Right lung (tissue), 10 donors: ENCODE measurements at places on chromosomes 6 and 20. TPM values are rescaled to one million over a fixed set of nuclear protein-coding genes. Genes with fewer than 3 reads are reported as not detected.

The LRRC73 gene
- polyA plus RNA-seq, result 0.20 TPM

The SLC17A9 gene
- 4.5 TPM for polyA plus RNA-seq

The UNC5CL gene
- polyA plus RNA-seq, result 3.2 TPM

The NAPB gene
- polyA plus RNA-seq, result 17.9 TPM

The XRN2 gene
- 69.5 TPM for polyA plus RNA-seq

The SAMD5 gene
- polyA plus RNA-seq, result 27.4 TPM

The HTR1E gene
- polyA plus RNA-seq, result 0.59 TPM

GRCh38 chr20:45336530-45337366 is 11.5 kb downstream of the SDC4 start:
- DNase-seq, result no peak

DNA sequence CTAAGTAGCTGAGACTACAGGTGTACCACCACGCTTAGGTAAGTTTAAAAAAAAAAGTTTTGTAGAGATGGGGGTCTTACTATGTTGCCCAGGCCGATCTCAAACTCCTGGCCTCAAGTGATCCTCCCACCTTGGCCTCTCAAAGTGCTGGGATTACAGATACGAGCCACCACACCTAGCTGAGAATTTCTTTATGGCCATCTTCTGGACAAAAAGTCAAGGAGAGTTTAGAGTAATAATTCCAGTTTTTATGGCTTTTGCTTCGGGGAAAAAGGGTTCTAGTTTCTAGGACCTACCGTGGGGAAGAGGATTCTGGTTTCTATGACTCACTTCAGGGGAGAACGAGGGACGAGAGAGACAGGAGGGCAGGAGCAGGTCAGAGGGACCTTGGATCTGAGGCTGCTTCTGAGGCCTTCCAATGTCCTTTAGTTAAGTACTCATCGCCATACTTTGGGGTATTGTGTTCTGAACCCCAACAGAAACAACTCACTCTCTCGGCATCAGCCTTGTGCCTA is 69.3 kb upstream of the IER3 start:
- DNase-seq, result no peak

DNA sequence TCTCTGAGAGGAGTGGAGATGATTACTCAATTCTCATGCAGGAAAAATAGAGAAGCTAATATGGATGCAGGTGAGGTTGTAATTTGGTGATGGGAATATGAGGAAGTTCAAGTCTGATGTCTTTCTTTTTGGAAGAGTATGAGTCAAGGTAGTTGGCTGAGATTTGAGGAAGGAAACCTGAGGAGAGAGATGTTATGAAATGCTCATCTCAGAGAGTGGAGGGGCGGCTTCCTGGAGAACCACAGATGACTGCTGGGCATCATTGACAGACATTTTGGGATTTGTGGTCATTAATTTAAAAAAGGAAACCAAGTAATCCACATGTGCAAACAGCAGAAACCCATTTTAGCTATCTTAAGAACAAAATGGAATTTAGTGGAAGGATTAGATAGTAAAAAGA is 72.5 kb upstream of the UST start:
- DNase-seq, result no peak

DNA sequence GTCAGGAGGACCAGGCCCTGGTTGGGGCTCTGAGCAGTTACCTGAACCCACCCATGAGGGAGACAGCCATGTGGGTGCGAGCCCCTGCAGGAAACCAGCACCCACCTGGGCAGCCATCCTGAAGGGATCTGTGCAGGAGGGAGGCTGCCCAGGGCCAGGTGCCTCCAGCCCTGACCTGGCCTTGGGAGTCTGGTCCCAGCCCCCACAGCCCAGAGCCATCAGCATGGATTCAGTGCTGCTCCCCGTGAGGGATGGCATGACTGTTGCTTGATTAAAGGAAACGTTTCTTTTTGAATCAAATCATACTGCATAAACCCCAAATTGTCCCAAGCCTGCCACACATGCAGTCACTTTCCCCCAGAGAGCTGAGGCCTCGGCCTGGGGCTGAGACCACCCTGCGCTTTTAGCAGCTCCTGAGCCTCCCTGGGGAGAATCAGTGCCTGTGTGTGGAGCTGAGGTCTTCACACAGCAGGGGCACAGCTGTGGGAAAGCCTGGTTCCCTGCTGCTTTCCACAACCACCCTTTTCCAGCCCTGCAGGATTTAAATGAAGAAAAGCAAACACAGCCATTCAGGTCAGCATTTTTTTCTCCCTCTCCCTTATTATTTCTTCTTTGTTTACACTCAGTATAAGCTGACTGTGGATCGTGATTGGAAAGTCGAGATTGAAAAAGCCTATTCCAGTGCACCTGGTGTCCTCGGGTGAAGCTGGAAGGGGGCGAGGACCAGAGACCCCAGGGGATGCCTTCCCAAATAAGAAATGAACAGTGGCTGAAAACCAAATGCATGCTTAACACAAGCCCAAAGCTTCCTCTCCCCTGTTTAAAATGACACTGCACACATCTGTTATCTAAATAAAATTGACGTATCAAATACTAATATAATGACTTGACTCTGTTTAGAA is 283.9 kb downstream of the SMOC2 start:
- DNase-seq, result no peak

- DNase-seq, result no peak
These were observed 110.4 kb downstream of the MYB start for GRCh38 chr6:135291288-135292076.

DNA sequence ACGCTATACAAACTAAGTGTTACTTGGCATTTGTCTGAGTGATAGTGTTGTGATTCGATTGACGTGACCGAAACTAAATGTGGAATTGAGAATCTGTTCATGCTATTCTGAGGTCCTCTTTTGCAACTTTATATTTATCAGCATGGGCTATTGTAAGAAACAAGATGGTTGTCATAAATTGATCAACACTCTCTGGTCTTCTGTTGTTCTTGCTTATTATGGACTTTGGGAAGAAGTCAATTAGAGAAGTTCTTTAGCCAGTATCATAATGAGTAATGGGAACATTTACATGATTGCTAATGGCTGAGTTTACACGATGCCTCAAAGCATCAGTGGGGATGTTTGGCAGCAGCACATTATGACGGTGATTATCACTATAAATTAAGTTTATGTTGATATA is 195.0 kb downstream of the CD83 start:
- DNase-seq, result no peak

- DNase-seq, result no peak
These were observed 37.0 kb upstream of the ECI2 start for GRCh38 chr6:4172368-4172767.

- DNase-seq, result no peak
These were observed 195.1 kb downstream of the HDGFL1 start for GRCh38 chr6:22764496-22764895.

DNA sequence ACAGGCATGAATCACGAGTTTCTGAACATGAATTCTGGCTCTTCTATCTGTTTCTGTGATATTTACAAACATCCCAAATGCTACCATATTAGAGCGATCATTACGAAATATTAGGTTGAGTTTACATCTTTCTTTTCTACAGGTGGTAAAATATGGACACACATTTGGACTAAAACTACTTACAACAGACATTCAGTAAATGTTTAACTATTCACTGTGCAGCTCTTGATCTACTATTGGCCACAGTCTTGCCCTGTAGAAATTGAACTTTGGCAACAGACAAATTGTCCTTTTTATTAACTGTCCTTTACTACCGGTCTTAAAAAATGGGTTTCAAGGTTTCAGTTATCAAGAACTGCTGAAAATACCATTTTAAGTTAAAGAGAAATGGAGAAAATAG is 26.5 kb upstream of the MTRF1L start:
- no peak for DNase-seq

DNA sequence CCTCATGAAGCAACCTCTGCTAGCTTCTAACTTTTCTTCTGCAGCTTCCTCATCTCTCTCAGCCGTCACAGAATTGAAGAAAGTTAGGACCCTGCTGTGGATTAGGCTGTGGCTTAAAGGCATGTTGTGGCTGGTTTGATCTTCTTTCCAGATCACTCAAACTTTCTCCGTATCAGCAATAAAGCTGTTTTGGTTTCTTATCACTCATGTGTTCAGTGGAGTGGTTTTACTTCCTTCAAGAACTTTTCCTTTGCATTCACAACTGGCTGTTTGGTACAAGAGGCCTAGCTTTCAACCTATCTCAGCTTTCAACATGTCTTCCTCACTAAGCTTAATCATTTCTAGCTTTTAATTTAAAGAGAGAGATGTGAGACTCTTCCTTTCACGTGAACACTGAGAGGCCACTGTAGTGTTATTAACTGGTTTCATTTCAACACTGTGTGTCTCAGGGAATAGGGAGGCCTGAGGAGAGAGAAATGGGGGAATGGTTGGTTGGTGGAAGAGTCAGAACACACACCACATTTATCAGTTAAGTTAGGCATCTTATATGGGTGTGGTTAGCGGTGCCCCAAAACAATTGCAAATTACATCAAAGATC is 17.2 kb downstream of the ZSCAN23 start:
- no peak for DNase-seq

- no peak for DNase-seq
These were observed 30.1 kb downstream of the SF3B5 start for GRCh38 chr6:144065213-144065660.

DNA sequence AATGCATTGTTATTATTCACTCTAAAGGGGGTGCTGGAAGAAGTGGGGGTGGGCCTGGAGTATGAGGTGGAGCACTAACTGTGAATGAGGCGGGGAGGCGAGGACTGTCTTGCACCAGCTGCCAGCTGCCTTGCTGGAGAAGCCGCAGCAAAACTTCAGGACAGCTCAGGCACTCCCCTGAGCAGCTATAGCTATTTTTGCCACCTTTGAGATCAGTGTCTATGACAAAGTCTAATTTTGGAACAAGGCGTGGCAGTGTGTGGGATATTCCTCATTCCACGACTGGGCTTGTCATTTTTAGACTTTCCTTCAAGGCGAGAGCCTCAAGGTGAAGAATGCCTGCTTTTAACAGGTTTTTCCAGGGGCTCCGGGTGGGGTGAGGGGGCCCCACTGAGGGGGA is 143.8 kb downstream of the DOK5 start:
- no peak for DNase-seq

DNA sequence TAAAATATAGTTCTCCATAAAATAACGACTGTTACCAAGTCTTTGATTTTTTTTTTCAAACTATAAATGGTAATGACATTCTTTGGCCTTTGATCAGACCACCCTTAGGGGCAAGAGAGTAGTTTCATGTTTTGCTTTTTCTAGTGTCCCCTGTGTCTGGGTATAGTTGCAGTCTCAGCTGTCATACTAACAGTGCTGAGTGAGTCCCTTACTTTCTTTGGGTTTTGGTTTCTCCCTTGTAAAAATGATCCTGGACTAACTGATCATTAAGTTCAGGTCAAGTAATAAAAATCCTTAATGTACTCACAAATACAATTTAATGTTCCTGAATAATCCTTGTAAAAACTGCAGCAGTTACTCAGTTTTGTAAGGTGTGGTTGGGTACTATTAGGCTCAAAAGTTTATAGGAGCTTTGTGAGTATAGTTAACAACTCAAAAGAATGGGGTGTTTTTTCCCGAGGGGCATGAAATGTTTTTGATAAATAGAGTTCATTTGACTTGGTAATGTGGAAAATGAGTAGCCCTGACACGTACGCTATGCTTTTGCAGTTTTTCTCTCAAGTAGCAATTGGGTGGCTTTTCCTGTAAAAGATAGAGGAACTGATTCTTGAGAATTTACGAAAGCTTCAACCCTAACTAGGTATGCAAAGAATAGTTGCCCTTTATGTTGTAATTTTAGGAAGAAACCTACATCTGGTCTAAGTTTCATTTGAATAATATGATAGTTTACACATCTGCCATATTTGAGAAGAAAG is 6.2 kb downstream of the PTPN1 start:
- DNase-seq, result no peak

- DNase-seq, result no peak
These were observed 76.7 kb downstream of the UBE3D start for GRCh38 chr6:82988930-82989351.

- no peak for DNase-seq
These were observed 116.2 kb upstream of the SNX9 start for GRCh38 chr6:157706883-157707282.
